CD4-positive, alpha-beta T cell treated with Interferon alpha-2 for 1 hour (primary cell): ENCODE measurements at places on chromosomes 5 and 9.

GRCh38 chr5:149680810-149681221 lies 49.3 kb upstream of the PPARGC1B start:
- DNase-seq = peak; percentile 63

DNA sequence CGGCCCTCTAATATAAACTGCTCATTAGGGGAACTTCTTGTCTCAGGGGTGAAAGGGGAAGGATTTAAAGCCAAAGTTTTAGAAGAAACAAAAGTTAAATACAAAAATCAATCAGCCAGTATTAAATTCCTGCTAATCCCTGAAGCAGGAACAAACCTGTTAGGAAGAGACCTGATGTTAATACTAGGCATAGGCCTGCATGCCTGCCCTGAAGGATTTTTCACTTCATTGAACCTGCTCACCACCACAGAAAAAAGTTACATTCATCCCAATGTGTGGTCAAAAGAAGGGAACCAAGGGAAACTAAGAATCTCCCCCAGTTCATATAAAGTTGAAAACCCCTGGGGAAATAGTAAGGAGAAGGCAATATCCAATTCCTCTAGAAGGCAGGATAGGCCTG lies 9.4 kb upstream of the RNF180 start:
- DNase-seq = no peak

- DNase-seq = no peak
These were observed 43.8 kb upstream of the CER1 start for GRCh38 chr9:14766299-14766698.

- DNase-seq = no peak
These were observed 212.4 kb downstream of the DTWD2 start for GRCh38 chr5:118775790-118776499.

GRCh38 chr9:111728617-111729366 lies 65.9 kb downstream of the SHOC1 start:
- DNase-seq = no peak

GRCh38 chr5:147445090-147445489 lies 64.8 kb downstream of the DPYSL3 start:
- DNase-seq = no peak

DNA sequence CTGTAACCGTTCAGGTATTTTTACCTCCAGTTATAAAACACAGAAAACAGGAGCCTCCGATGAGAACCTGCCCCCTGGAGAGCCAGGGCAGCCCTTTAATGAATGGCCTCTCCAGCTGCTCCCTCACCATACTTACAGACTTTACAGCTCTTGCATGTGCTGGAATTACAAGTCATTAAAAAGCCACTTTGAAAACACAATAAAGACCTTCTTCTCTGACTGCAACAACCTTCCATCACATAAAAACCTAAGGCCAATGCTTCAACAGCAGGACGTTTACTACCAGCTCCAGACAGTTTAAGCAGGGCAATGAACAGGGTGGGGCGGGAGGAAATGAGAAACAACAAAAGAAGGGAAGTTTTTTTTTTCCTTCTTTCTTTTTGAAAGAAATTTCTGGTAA lies 213.8 kb downstream of the MLLT3 start:
- no peak for DNase-seq

GRCh38 chr5:15831408-15831807 lies 331.4 kb downstream of the FBXL7 start:
- no peak for DNase-seq

- no peak for DNase-seq
These were observed at the start of gene ASTN2 for GRCh38 chr9:117414906-117415331. Gene ASTN2, minus strand, starts transcription at chr9:117415057. Its CDS starts 119 bp downstream, at chr9:117414938.

GRCh38 chr9:109579191-109579948 lies 81.3 kb upstream of the PTPN3 start:
- no peak for DNase-seq

DNA sequence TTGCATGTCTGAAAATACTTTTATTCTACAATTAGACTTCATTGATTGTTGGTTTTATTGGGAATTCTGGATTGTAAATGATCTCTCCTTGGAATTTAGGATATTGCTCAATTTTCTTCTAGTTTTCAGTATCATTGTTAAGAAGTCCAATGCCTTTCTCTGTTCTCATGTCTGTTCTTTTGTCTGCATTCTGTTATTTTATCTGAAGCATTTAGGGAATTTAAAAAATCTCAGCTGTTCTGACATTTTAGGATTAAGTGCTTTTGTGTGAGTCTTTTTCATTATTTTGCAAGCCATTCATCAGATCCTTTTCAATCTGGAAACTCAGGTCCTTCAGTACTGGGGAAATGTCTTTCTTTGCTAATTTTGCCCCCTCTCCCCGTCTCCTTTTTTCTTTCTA lies 4.4 kb upstream of the FER start:
- DNase-seq = no peak

DNA sequence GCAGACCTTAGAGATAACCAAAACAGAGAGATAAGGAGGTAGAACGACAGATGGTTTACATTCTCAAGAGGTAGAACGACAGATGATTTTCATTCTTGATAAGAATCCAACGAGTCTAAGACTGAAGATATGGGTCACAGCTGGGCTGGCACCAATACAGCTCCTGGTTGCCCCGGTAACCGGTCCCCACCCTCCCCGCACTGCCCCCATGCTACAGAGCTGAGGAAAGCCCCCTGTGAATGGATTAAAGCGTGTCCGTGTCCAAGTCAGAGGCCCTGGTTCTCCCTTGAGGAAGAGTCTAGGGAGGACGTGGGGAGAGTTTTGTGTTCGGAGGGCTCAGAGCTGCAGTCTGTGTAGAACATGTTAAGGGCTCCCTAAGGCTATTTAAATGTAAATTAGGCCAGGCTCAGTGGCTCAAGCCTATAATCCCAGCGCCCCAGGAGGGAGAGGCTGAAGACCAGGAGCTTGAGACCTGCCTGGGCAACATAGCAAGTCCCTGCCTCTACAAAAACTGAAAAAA lies 8.1 kb downstream of the IDNK start:
- no peak for DNase-seq

DNA sequence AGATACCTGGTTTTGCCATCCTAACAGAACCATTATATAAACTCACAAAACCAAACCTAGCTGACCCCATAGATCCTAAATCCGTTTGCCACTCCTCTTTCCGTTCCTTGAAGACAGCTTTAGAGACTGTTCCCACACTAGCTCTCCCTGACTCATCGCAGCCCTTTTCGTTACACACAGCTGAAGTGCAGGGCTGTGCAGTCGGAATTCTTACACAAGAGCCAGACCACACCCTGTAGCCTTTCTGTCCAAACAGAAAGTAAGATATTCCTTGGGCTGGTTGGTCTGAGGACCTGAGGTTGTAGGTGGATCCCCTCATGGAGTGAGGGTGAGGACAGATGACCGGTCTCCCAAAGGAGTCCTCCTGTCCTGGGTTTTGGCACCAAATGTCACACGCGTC lies 56.7 kb upstream of the NAA35 start:
- no peak for DNase-seq

DNA sequence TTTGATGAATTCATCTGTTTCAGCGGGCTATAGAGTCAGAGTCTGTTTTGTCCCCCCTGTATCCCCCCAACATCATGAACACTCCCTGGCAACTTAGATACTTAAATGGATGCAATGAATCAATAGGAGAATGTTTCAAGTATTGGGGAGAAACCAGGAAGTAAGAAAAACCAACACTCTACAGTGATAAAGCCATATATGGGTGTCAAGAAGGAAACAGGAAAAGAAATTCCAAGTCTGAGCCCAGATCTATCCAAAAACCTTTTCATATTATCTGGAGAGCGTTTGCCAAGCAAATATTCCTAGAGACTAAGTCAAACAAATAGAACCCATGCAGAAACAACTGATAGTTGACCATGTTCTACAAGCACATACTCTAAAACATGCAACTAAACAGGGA lies 2.3 kb upstream of the GNAQ start:
- DNase-seq = no peak
